ENCODE measurements at places on chromosomes 12 and 14. TPM values are rescaled to one million over a fixed set of nuclear protein-coding genes. Genes with fewer than 3 reads are reported as not detected.
A peak's percentile ranks its signal among the peaks of the same experiment; 100 is the strongest.

Gene IL26
- total RNA-seq = 2.5 TPM

GRCh38 chr12:82682851-82683261, 3.9 kb upstream of the TMTC2 start:
- DNase-seq = no peak

DNA sequence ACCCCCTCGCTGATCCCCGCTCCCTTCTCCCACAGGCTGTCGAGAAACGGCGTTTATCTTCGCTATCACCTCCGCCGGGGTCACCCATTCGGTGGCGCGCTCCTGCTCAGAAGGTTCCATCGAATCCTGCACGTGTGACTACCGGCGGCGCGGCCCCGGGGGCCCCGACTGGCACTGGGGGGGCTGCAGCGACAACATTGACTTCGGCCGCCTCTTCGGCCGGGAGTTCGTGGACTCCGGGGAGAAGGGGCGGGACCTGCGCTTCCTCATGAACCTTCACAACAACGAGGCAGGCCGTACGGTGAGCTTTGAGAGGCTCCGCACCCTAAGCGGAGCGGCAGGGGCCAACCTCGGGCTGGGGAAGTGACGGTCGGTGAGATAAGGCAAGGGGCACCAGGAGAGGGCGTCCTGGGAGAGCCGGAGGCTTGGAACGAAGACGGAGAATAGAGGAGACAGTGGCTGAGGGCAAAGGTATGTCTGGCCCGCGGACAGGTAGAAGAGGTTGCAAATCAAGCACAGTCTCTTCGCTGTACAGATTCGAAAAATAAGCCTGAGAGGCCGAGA, 2.3 kb downstream of the WNT1 start:
- no peak for DNase-seq

DNA sequence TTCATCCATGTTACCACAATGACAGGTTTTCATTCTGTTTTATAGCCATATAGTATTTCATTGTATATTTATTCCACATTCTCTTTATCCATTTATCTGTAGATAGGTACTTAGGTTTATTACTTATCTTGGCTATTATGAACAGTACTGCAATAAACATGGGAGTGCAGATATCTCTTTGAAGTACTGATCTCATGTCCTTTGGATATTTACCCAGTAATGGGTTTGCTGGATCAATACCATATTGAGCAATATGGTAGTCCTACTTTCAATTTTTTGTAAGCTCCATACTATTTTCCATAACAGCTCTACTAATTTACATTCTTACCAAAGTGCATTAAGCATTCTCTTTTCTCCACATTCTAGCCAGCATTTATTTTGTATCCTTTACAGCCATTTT, 235.8 kb upstream of the ALG10 start:
- DNase-seq = no peak

Gene SOAT2
- not detected for total RNA-seq

DNA sequence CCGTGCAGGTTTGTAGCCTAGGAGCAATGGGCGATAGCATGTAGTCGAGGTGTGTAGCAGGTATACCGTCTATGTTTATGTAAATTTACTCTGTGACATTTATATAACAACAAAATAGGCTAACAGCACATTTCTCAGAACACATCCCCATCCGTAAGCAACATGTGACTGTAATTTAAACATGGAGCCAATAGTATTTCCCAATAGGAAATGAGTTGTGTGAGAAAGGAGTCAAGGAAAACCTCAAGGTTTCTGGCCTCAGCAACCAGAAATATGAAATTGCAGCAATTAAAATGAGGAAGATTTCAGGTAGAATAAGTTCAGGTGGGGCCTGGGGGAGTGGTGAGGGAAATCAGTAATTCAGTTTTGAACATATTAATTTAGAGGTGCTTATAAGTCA, 136.0 kb downstream of the MSRB3 start:
- DNase-seq = no peak

DNA sequence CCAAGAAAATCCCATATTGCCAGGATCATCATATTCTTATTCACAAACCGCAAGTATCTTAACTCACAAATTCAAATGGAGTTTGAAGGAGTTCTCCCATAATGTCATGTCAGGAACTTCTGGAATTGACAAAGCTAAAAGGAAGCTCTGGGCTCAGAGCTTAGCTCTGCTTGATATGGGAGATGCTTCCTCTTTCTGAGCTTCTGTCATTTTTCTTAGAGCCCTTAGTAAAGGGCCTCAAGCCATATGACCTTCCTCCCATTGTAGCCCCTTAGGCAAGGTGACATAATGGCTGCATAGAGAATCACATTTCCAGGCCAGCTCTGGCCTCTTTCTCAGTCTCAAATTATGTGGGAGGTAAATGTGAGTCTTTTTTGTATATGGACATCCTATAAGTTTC, 40.9 kb downstream of the SLC4A8 start:
- no peak for DNase-seq

GRCh38 chr12:51430196-51430895, 5.7 kb downstream of the SLC4A8 start:
- no peak for DNase-seq

DNA sequence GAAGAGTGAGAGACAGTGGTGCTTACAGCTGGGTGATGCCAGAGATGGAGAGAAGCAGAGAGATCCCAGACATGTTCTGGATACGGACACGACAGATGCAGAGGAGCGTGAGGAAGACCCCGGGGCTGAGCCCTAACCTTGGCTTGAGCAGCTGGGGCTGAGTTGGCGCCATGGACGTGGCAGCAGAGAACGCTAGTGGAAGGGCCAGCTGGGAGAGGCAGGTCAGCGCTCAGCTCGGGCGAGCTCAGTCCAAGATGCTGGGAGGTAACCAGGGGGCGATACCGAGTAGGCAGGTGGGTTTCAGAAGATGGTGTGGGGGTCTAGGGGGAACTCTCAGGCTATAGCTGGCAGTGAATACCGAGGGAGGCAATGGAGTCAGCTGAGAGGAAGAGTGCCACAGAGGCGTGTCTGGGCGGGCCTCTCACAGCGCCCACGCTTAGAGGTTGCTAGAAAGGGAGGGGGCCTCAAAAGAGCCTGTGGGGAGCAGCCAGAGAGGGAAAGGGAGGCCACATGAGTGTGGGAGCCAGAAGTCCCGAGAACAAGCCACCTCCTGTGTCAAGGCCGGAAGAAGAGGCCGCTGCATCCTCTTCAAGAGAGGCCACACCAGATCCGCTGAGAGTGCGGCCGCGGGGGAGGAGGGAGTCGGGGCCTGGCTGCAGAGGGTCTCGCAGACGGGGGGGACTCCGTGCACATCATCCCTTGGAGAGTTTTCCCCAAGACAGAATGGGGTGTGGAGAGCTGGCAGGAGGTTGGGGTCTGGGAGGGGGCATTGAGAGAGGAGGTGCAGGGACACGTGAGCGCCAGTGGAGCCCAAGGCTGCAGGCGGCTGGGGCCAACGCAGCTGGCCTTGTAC, 57.0 kb upstream of the DIO3 start:
- DNase-seq = peak; percentile 76

DNA sequence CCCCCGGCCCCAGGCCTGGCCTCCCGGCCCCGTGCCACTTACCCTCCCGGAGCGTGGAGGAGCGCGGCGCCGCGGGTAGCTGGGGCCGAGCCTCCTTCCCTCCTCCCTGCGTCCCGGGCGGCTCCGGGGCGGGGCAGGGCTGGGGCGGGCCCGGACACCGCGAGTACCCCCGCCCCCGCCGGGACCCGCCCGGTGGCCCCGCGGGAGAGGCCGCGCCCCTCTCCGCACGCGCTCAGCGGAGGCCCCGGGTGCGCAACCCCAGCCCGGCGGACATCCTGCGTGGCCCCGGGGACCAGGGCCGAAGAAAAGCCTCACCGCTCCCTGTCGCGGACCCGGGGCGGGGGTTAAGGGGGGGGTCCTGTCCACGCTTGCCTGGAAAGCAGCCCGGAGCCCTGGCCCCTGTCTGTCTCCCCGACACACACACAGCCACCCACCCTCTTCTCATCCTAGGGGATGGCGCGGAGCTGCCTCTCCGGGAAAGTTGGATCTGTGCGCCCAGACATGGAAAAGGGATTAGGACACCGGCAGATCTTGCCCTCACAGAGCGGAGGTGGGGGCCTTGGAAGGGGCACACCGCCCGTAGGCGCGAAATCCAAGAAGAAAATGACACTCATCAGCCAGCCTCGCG, at the start of gene SYNE3:
Gene SYNE3 (minus strand): TSS at position 97 of the 628 bp plus-strand sequence. CDS start 40,829 bp downstream, outside the sequence.
- DNase-seq = no peak

Gene SLC6A15
- not detected for total RNA-seq

Gene EML5
- total RNA-seq = not detected

Gene FAIM2
- 1.3 TPM for total RNA-seq

Gene NANOG
- not detected for total RNA-seq

- no peak for DNase-seq
Observed at GRCh38 chr14:20659813-20660395, 18.4 kb upstream of the OR6S1 start.

DNA sequence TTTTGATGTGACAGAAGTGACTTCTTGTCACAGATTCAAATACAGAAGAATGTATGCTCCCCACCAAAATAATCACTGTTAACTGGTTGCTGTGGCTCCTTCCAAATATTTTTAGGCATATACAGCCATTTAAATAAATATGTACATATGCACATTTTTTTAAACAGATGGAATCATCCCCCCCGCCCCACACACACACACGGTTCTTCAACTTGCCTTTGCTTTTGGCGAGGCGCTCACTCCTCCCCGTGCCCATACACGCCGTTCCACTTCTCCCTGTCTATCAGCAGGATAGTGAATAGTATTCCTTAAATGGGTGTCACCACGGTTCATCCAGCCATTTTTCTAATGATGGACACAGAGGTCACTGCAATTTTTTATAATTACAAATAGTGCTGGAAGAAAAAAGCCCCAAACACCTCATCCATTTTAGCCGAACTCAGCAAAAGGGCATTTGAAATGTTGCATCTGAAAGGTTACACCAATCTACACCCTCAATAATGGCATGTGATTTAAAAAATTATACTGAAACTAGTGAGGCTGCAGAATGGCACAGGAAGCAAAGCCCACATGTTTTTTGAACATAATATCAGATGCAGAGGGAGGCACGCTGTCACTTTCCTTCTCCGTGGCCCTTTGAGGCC, 39.2 kb upstream of the MEG3 start:
- DNase-seq = peak; percentile 29

Gene COX8C
- total RNA-seq = not detected

DNA sequence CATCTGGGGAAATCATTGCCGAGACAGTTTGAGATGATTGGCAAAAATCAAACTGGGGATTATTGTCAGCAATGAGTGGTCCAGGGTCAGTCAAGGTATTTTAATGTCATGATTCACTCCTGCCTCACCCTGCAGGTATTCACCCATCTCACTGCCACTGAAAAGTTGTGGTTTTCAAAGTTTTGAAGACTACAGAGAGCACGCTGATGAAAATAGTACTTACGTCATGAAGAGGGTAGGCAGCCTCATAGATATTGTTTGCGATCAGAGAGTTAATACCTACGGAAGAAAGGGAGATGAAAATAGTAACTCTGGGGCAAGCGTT, 138.0 kb downstream of the ANO2 start:
- DNase-seq = no peak

Gene SPIC
- total RNA-seq = not detected

DNA sequence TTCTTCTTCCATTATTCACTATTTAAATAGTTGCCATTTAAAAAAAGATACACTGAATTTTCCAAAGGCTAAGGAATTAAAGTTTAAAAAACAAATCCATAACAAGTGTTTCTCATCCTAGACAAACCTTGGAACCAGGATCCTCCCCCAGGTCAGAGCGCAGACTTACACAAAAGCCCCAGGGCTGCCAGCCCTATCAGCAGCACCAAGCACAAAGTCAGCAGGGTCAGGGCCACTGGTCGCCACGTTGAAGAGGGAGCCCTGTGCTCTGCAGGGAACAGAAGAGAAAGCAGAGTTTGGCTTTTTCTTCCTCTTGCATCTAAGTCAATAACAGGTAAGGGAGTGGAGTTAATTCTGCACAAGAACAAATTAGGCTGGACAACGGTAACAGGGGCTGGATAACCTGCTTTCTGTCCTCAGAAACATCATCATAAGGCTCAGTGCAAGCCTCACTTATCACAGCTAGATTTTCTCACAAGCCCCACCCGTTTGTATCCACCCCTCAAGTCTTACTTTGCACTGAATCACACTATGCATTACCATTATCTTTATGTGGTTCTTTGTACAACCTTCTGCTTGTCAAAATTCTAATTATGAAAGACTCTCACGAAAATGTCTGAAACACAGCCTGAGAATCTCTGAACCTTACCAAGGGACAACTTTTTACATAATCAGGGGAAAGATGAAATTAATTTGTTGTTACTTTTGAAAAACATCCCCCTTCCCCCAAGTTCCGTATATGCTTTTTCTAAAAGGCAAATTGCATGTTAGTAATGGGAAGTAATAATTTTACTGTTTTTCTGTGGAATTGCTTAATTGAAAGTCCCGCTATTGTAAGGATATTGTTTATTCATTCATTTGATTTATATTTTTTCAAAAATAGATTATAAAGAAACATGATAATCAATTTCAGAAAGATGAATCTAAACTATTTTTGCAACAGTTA, 9.6 kb downstream of the CLEC1A start:
- no peak for DNase-seq

DNA sequence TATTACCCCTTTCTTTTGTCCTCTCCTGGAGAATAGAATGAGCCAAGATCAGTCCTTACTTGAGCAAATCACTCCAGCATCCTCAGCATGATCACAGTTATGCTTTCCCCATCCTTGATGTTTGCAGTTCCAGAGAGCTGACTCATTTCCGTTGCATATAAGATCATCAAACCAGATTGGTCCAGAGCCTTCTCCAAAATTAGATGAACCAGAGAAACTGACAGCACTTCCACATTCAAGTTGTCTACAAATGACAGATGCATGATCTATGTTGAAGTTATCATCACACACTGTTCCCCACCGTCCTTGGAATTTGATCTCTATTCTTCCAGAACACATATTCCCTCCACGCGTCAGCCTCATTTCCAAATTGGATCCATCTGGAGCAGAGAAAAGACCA, 4.8 kb downstream of the CD163 start:
- no peak for DNase-seq

All from chondrocyte (in vitro differentiated cells).